ENCODE measurements at places on chromosomes 6 and 20.

DNA sequence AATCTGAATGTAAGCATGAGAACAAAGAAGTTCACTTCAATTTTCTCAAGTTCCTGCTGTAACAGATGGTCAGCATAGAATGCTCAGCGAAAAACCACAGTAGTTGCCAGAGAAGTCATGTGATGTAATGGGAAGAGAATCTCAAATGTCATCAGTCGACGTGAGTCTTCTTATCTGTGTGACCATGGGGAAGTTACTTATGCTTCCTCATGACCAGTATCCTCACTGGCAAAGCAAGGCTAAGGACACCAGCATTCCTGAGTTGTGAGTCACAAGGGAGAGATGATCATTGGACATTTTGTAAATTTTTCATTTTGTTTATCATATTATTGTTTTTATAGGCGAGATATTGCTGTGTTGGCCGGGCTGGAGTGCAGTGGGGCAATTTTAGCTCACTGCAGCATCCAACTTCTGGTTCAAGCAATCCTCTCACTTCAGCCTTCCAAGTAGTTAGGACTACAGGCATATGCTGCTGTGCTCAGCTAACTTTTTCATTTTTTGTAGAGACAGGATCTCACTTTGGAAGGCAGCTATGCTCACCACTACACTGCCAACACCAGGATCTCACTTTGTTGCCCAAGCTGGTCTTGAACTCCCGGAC lies 21.9 kb downstream of the SGK1 start:
- DNase-seq = peak; percentile 95

DNA sequence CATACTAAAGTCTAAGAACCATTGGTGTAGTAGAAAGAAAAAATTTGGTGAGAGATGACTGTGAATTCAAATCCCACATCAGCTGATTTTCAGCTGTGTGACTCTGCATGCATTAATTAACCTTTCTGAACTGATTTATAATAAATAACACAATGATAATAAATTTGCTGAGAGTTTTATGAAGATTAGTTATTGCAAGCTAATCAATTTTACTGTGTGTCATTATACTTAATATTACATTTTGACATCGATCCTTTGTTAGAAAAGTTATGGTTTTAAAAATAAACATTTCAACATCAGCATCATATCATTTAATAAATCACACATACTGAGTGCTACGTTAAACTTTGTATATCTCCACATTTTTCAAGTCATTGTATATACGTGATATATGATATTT lies 599.7 kb upstream of the MMS22L start:
- DNase-seq = no peak

DNA sequence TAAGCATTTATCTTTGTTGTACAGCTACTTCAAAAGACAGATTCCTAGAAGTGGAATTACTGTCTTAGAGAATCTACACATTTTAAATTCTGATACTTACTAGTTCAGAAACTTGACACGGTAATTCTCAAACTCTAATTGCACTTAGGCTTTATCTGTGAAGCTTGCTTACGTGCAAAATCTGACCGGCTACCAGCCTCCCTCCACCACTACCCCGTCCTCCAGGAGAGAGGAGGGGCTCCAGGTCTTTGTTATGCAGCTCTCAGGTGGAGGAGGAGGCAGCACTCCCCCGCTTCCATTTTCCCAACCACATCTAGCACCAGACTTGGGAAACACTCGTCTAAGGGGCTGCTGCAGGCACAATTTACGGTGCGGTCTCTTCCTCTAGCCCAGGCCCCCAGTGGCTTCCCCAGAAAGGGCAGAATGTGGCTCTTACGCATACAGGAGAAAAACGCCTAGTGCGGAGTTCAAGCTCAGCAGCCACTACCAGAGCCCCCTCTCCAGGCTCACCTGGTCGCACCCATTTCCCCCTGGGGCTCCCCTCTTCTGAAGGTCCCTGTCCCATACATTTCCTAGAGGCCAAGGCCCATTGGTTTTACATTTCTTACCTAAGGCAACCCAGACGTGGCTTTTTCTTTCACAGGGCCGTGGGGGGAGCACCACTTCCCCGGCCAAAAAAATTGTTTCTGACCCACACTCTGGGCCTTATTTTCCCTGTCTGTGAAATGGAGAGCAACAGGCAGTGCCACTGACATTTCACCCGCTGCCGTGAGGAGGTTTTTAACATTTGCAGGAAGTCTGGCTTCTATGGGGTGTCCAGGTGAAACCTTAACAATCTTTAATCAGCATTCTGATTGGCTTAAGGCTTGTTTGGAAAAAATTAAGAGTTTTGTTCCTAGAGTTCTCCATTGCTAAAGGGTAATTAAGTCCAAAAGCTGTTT lies 1.6 kb upstream of the TGIF2 start:
- DNase-seq = no peak

- no peak for DNase-seq
Observed at GRCh38 chr20:63847237-63848002, 13.9 kb upstream of the ABHD16B start.

- DNase-seq = no peak
Observed at GRCh38 chr20:53946106-53946505, 124.3 kb downstream of the BCAS1 start.

GRCh38 chr6:167993169-167993568 lies 4.3 kb upstream of the KIF25 start:
- DNase-seq = no peak

DNA sequence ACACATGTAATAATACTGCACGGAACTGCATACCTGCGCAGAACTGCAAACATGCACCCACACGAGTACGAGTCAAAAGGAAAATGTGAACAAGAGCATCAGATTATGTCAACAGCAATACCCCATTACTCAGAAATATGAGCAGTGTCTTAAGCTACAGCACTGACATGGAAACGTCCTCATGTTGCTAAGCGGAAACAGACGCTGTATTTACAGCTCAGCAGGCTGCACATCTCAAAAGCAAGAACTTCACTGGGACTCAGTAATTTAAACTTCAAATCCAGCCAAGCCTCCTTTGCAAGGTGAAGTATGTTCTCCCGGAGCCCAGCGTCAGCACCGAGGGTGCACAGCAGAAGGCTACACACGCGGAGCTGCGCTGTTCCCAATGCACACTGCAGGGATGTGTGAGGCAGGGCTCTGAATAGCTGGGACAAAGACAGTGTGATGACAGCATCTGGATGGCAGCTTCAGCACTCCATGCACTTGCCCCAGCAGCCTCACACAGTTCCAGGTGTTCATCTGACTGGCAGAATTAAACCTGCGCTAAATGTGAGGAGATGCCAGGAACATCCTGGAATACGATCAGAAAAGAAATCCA lies 202.8 kb downstream of the WDR27 start:
- DNase-seq = no peak

GRCh38 chr6:136587527-136587926 lies 37.3 kb upstream of the MAP7 start:
- DNase-seq = peak; percentile 61

GRCh38 chr6:133055441-133055966 lies 185.7 kb upstream of the EYA4 start:
- DNase-seq = no peak

- peak; percentile 67 for DNase-seq
Observed at GRCh38 chr6:20402342-20403069, 827 bp downstream of the E2F3 start.

- no peak for DNase-seq
Observed at GRCh38 chr6:139587469-139587868, 213.0 kb upstream of the CITED2 start.

DNA sequence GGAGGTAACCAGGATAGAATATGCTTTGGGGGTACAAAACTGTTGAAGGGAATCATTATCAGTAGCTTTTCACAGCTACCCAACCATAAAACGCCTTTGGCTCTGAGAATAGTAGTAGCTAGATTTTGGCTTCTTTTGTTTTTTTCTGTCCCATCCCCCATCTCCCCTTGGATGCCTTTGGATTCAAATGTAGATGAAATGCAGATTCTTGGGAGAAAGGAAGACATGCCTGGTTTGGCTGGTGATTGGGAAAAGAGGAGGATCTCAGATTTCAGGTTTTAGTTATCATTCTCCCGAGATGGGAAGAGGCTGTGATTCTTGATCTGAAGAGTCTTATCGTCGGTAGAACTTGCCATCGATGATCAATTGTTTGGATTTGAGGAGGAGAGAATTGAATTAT lies 3.5 kb upstream of the CDYL start:
- no peak for DNase-seq

GRCh38 chr6:127775371-127775770 lies 125.5 kb downstream of the THEMIS start:
- no peak for DNase-seq

GRCh38 chr20:50038574-50038991 lies 55.8 kb downstream of the SNAI1 start:
- DNase-seq = no peak

- peak; percentile 38 for DNase-seq
Observed at GRCh38 chr6:57257911-57258541, 35.9 kb upstream of the RAB23 start.

- DNase-seq = no peak
Observed at GRCh38 chr6:5521322-5521721, 260.0 kb downstream of the FARS2 start.

GRCh38 chr6:140041571-140042332 lies 667.3 kb upstream of the CITED2 start:
- DNase-seq = no peak

DNA sequence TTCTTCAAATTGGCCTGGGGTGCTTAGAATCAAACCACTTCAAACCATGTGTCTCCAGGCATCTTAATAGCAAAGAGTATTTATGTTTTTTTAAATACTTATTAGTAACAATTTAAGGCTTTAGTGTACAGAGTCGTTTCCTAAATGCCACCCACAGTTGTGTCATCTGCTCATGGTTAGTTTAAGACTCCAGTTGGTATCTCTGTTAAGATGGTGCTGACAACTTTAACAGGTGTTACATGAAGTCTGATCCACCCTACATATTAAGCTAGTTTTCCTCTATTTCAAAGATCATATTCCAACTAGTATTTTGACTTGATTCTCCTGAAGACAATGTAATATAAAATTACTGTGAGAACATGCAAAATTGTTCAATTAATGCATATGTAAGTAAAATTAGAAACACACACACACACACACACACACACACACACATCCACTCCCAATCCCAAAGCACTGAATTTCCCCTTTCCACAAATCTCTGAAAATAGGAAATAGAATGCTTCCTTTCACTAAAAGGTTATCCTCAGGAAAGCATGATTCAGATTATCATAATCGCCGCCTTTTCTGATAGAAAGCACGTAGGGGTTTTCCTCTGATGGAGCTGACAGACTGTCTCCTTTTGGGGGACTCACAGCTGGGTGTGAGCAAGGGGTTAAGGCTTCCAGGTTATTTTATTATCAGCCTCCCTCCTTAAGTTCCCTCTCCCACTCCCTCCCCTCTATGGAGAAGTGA lies 10.5 kb downstream of the CNKSR3 start:
- no peak for DNase-seq

DNA sequence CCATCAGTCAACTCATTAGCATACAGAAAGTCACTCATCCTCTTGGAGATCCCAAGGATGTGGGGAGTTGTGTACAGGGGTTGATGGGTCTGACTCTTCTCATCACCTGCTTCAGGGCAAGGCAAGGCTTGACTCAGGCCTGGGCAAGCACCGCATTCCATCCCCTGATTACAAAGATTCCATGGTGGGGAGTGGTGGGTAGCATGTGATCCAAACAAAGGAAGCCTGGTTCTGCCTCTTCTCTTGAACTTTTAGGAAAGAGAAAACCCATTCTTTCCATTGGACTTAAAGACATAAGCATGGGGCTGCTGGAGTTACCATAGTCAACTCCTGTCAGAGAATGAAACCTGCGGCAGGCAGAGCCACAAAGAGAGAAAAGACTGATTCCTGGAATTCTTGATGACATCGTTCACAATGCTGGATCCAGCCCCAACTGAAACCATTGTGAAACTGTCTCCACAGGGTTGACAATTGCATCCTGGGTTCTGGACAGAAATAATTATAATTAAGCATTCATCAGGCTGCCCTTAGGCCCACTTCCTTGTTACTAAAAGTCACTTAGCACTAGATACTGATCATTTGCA lies 235.8 kb upstream of the KCNG1 start:
- peak; percentile 61 for DNase-seq

DNA sequence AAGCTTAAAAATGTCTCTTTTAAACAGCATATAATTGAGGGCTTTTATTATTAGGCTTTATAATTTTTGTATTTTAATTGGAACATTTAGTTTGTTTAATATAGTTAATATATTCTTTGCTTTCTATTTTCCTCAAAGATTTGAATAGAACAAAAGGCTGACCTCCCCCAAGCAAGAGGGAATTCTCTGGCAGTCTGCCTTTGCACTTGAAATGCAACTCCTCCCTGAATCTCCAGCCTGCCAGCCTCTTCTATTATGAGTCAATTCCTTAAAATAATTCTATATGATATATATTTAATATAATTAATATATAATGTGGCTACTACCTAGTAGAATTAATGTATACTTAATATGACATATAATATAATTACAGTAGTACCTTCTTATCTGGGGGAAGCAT lies 69.2 kb downstream of the PTPRA start:
- DNase-seq = no peak

DNA sequence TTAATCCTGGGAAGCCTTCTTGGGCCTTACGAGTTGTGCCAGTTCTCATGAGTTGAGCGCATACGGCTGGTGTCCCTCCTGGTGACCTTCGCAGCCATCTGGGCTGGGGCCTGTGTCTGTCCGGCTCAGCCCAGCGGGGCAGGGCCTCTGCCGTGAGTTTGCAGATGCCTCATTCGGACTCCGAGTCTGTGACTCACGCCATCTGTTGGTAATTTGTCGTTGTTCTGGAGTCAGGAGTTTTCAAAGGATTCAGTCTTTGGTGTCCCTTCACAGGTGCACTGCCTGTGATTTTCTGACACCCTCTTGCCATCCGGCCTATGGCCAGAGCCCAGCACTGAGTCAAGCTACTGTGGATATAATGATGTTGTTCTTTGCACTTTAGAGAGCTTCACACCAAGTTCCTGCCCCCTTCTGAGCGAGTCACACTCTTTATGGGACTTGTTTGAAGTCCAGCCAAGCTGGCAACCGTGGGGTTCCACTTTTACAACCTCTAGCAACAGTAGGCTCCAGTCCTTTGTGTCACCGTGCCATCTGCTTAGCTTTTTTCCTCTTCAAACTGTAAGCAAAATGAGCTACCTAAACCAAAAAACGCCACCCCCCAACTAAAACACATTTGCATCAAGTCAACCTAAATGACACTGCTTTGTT lies 175.6 kb downstream of the AIG1 start:
- DNase-seq = no peak

DNA sequence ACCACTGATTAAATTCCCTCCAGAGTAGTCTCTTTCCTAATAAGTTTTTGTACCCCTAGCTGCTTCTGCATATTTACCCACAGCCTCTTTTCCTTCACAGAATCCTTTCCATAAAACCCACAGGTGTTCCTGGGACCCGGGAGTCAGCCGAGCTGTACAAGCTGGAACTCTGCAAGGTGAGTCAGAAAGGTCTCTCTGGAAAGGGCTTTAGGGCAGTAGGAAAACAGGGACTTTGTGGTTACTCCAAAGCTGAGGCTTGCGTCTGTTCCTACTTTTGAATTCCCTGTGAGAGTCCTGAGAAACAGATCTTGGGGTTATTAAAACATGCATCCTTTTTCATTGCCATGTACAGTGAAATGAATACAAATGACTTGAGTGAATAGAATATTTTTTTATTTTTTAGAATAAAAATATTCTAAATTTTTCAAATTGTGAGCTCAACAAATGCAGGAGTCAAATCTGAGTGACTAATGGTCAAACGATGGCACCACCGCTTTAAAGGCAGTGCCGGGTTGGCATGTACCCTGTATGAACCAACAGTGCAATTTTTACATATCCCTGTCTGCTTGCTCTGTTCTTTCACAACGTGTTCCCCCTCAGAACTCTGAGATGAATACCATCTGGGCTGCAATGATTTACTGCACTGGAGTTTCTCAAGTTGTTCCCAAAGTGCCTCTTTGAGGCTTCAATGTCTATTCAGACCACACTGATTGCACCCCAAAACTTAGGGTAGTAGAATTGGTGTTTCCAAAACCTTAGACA lies 78.4 kb downstream of the GFRAL start:
- DNase-seq = no peak

Data from SK-MEL-5 (cell line).